ENCODE measurements at places on chromosomes 4 and X.

DNA sequence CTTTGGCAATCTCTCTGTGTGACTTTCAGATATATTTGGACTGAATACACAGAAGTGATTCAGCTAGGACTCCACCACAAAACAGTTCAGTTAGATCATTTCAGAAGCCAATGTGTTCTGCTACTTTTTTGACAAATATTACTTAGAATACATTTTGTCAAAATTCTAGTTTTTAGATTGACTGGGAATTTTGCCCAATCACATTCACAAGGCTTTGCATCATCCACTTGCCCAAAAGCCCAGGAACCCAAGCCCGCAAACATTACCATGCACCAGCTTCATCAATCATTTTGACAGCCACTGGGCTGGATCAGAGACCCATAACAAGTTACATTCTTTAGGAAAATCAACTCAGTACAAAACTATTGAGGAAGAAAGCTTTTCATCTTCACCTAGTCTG lies 256.6 kb upstream of the NDST3 start:
- DNase-seq = no peak

- no peak for DNase-seq
These were observed 88.4 kb downstream of the FRMPD3 start for GRCh38 chrX:107537815-107538214.

- DNase-seq = no peak
These were observed 35.8 kb upstream of the PRDM8 start for GRCh38 chr4:80161413-80162058.

GRCh38 chr4:183838987-183839712 lies 66.0 kb upstream of the STOX2 start:
- DNase-seq = no peak

DNA sequence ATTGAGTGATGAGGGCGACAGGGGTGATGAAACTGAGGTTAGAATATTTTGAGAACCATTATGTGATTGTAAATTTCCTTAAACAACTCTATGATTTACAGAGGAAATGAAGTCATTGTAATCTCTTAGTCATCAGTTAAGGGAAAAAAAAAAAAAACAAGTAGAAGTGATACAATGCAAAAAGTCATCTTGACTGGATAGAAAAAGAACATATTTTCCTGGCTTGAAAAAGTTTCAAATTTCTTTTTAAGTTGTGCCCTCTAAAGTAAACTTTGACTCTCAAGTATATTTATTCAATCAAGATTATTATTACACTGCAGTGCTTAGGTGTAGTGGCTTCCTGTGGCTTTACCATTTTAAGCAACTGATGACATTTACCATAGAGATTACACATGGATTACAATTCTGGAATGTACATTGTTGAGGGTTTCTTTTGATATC lies 40.6 kb downstream of the GABRB1 start:
- no peak for DNase-seq

DNA sequence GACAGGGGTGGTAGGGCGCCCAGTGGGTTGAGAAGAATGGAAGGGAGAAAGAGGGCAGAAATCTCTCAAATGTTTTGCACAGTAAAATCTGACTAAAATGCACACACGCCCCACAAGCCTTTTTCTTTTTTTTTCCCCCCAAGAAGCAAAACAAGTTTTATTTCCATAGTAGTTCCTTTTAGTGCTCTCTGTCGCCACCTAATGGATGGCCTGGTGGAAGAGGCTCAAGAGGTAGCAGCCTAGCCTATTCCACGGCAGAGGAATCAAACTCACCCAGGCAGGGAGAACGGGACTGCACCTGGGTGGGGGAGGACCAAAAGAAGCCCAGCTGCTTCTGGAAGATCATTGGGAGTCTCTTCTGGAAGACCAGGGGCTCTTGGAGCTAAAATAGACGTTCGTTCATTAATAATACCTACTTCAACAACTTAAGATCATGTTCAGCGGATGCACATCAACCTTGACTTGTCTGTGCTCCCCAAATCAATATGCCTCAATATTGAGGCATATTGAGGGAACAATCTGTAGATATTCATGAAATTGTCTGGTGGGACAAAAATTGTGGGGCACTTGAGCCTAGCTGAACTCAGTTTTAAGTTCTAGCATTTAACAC lies 31.6 kb upstream of the IRAK1 start:
- peak; percentile 94 for DNase-seq

DNA sequence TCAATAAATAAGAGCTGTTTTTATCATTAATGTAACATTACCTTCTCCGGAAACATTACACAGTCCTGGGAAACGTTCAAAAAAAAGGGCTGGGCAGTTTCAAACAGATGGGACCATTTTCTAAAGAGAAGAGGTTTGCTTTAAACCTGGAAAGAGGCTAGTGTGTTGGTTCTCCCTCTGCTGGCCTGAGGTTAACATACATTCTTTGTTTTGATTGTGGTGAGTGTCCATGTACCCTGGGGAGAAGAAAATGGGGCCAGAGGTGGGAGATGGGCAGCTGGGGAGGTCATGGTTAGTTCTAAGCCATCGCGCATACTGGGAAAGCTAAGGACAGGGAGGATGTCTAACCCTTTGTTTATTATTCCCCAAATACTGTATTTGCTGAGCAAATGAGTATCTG lies 194.7 kb downstream of the CPEB2 start:
- no peak for DNase-seq

- DNase-seq = no peak
These were observed 281.7 kb downstream of the PPP1R2C start for GRCh38 chrX:42496239-42496638.

DNA sequence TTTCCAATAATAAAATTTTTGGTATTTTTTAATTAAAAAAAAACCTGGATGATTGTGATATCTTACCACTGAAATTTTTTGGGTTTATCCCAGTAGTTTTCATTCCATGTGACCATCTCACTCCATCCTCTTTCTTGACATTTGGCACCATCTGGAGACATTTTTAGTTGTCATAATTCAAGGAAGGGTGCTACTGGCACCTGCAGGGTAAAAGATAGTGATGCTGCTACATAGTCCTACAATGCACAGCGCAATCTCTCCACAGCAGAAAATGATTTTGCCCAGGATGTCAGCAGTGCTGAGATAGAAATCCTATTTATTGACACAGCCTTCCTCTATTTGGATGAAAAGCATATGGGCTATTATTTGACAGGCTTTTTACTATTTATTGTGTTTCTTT lies 79.3 kb downstream of the RBPJ start:
- no peak for DNase-seq

GRCh38 chrX:49230500-49231232 lies 2.5 kb downstream of the CACNA1F start:
- peak; percentile 24 for DNase-seq

DNA sequence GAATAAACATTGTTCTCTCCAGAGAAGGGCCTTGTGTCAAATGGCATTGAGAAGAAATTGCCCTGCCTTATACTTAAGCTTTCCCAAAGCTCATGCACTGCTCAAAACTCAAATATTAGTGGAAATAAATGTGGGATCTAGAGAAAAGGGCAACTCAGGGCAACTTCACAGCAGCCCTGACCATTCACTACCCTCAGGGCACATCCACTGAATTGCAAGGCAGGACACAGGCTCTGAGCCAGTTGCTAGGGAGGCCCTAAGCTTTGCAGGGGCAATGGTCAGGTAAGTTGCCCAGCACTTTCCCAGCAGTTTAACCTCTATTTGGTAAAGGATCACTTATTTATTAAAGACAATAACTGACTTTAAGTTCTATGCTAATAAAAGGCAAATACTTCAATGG lies 255.3 kb upstream of the TEX13A start:
- no peak for DNase-seq

GRCh38 chrX:138986866-138987265 lies 275.3 kb upstream of the FGF13 start:
- no peak for DNase-seq

DNA sequence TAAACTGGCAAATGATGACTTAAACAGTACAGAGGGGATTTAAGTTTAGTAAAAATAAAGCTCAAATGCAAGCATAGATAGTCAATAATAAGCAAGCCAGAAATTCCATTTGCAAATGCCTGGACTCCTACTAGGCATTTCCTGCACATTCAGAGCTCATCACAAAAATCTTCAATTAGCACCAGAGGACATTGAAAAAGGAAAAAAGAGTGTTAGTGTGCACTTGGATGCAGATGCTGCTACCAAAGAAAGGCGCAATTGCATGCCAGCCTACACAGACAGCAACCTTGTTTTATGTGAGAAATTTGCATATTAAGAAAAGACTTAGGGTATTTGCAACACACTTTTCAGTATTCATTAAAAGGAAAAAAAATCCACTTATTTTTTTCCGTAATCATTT lies 282.1 kb downstream of the GRIA2 start:
- no peak for DNase-seq

- DNase-seq = no peak
These were observed 63.2 kb upstream of the SLC4A4 start for GRCh38 chr4:71275570-71275969.

GRCh38 chr4:62399242-62399641 lies 1199.1 kb downstream of the ADGRL3 start:
- no peak for DNase-seq

DNA sequence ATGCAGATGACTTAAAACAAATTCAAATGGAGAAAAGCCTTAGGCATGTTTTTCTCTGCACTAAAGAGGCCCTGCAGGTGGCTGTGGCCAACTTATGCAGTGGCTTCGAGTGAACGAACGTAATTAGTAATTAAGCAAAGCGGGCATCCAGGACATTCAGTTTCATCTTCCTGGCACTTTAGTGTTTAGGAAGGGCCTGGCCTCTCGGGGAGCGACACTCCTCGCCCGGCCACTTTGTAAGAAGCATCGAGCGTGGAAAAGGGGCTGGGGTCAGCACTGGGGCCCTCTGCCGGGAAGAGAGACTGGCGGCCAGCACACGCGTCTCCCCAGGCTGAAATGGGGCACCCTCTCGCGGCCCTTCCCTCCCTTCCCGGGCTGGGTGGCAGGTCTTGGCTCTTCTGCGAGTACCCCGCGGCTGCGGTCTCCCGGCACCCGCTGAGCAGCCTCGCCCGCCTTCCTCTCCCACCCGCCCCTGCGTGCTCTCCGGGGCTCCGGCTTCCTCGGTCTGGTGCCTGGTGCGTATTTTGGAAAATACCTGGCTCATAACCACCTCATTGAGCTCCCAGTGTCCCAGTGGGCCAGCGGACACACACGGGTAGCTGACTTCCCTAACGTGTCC lies 677 bp upstream of the CYP4V2 start:
- DNase-seq = no peak

- no peak for DNase-seq
These were observed 49.1 kb downstream of the GPRIN3 start for GRCh38 chr4:89258506-89258905.

DNA sequence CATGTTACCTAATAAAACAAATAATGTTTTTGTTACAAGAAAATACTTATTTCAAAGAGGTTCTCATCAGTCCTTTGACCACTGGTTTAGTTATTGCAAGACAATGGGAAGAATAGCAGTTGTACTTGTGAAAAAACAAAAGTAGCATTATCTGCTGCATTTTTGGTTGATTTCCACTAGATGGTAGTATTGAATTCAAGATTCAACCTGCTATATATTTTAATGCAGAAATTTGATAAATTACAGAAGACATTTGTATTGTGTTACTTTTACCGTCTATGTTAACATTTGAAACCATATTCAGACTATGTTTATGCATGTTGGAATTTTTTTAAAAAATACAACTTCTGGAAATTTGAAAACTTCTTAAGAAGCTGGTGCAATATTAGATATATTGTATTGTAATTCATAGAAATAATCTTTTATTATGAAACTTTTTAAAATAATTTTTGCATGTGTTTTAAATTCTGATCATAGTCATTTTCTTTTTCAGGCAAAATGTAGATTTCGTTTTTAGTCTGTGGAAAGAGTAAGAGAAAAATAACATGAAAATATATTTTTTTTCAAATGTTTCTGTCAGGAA lies 56.4 kb downstream of the SPCS3 start:
- no peak for DNase-seq

- no peak for DNase-seq
These were observed 35.2 kb downstream of the STAP1 start for GRCh38 chr4:67593741-67594175.

DNA sequence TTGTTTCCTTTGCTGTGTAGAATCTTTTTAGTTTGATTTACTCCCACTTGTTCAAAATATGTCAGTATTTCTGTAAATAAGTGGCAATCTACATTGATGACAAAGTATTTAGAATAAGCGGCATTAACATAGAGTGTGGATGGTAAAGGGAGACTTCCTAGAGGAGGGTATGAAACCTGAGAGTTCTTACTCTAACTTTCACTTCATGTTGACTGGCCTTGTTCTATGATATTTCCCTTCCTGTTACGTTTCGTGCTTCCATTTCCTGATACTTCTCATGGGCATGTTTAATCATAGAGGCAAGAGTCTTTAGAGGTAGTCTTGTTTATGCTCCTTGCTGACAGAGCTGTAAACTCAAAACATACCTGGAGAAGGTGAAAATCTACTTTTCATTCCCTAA lies 408.9 kb downstream of the GLUD2 start:
- DNase-seq = no peak

DNA sequence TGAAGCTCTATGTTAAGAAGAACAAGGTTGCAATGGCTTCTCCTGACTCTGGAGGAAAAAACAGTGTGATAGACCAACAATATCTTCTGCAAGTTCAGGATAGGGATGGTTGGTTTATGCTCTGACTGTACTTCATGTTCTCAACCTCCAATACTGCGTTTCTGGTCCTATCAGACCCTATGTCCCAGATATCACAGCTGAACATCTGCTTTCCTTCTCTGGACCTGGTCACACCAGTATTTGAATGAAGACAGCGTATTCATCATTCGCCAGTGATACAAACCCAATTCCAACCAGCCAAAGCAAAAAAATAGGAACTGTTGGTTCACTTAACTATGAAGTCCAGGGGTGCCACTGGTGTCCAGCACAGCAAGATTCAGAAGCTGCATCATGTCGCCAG lies 124.5 kb upstream of the KLF3 start:
- no peak for DNase-seq

DNA sequence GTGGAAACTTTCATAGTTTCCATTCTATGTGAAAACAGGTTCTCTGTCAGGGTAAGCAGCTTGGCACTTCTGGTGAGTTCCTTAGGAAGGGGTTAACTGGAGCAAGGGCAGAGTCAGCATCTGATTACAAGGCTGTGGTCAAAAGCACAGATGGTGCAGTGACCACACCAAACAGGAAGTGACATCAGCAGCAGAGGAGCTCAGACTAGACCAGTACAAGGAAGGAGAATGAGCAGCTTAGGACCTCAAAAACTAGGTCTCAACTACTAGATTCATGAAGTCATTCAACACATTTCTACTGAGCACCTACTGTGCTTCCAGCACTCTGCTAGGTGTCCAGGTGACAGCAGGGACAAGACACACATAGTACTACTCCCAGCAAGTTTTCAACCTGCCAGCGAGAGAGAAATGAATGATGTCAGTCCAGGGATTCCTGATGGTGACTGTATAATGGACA lies 130.2 kb downstream of the AMELX start:
- DNase-seq = no peak

GRCh38 chrX:46961097-46961496 lies 48.9 kb downstream of the JADE3 start:
- no peak for DNase-seq

Measured in omental fat pad (tissue), 4 donors.